ENCODE measurements at places on chromosomes 16 and 17.

DNA sequence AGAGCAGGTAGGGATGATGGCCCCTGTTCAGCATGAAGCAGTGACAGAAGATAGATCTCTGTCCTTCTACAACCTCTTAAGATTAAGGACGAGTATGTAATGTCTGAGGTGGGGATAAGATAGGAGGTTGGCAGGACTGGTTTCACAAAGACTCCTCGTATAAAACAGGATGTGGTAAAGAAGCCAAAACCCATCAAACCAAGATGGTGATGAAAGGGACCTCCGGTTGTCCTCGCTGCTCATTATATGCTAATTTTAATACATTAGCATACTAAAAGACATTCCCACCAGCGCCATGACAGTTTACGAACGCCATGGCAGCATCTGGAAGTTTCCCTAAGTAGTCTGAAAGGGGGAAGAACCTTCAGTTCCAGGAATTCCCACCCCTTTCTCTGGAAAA lies 27.3 kb downstream of the MIS12 start:
- DNase-seq, result no peak

GRCh38 chr16:87334651-87335624 lies 17.7 kb upstream of the C16orf95 start:
- no peak for DNase-seq

GRCh38 chr17:73533127-73533526 lies 111.1 kb downstream of the SDK2 start:
- no peak for DNase-seq

- DNase-seq, result no peak
Observed at GRCh38 chr16:48556913-48557351, 53.0 kb downstream of the N4BP1 start.

DNA sequence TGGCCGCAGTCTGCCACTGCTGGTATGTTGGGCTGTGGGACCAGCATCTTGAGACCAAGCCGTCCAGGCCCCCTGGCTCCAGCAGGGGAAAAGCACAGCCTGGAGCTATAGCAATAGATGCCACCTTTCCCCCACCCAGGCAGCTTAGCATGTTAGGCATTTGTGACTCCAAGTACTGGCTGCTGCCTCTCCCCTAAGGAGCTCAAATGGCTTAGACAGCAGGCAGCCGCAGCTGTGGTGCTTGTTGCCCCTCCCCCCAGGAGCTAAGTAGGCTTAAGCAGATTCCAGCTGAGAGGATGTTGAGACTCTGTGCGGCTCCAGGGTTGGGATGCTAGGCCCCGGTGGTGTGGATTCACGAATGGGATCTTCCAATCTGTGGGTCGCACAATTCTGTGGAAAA lies 88.8 kb upstream of the ANKFN1 start:
- DNase-seq, result no peak

- no peak for DNase-seq
Observed at GRCh38 chr17:65498816-65499215, 62.6 kb downstream of the AXIN2 start.

GRCh38 chr16:48539485-48540221 lies 70.3 kb downstream of the N4BP1 start:
- no peak for DNase-seq

DNA sequence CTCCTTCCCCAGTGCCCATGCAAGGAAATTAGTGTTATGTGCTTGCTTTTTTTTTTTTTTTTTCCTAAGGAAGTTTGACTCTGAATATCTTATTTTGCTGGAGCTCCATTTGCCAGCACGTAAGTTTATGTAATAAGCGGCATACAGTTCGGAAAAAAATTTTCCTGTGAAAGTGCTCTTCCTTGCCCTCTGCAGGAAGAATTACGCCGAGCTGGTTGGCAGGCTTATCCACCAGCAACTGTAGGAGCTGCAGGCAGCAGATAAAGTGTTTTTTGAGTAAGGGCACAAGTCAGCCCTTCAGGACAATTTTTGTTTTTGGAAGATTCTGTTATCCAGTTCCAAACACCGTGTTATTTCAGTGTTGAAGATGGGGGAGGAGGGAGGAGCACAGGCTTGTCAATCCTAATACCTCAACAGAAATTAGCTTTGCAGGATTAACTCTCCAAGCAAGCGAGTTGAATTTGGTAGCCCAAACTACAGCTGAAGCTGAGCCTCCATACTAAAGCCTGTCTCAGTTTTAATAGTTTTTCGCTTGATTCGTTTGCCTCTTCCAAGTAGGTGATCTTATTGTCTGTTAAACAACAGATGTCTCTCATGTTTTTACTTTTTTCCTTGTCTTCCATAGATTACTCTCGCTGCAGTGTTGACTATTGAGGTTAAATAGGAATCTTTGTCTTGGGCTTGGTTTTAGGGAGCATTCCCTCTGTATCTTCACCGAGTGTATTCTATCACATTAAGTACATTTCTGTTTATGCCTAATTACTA lies 1.1 kb downstream of the SPECC1 start:
- no peak for DNase-seq

GRCh38 chr16:52469775-52470174 lies 77.2 kb downstream of the TOX3 start:
- DNase-seq, result no peak

- no peak for DNase-seq
Observed at GRCh38 chr17:81203136-81203535, 19.6 kb downstream of the CEP131 start.

DNA sequence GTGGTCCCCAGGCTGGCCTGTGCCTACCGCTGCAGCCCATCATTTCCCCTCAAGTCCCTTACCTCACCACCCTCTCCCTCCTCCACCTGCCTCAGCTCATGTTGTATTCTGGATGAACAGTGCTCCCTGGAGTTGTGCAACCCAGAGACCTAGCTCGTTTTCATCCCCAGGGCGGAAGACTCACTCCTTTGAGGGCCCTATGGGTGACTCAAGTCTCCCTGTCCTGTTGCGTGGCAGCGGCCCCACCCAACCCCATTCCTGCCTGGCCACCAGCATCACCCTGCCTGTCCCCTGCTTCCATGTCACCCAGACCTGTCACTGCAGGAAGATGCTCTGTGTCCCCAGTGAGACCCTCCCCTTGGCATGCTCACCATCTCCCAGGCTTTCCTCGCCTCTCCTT lies 3.3 kb downstream of the ALOX12B start:
- DNase-seq, result no peak

GRCh38 chr16:35737076-35737475 lies 2277.7 kb downstream of the TP53TG3F start:
- no peak for DNase-seq

- no peak for DNase-seq
Observed at GRCh38 chr17:74226252-74226651, 12.9 kb downstream of the TTYH2 start.
